ENCODE measurements at places on chromosomes 12 and 14. TPM values are rescaled to one million over a fixed set of nuclear protein-coding genes. Genes with fewer than 3 reads are reported as not detected.

- no peak for DNase-seq
These were observed 15.4 kb upstream of the PPP1R1A start for GRCh38 chr12:54603872-54604271.

DNA sequence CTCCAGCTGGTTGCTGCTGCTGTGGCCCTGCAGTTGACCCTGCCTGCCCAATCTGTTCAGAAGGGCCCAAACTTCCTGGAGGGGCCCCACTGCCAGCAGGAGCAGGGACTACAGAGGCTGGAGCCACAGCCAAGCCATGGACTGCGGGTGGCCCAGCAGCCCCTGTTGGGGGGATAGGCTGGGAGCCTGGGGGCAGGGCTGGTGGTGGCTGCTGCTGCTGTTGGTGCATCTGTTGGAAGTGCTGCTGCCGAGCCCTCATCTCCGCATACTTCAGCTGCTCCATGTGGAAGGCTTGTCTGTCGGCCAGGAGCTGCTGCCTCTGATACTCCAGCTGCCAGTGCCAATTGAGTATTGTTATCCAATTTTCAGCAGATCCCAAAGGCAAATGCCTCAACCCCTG lies 7.2 kb downstream of the MYL6 start:
- DNase-seq = no peak

- DNase-seq = no peak
These were observed 11.5 kb downstream of the XRCC3 start for GRCh38 chr14:103703433-103704385.

DNA sequence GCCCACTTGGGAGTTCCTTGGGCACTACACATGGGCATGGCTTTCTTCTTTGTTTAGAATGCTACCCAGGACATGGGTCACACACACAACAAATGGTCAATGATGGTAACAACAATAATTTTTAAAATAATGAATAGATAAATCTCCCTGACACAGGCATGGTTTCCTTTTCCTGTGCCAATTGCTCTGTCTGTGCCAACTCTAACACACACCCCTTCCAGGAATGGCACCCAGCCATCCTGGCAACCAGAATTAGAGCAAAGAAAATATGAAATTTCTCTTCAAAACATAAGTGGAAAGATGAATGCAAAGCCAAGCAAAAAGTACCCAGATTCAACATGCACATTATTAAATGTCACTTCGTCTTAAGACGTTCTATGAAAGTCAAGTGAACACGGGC lies 104.9 kb upstream of the SOX5 start:
- DNase-seq = no peak

- DNase-seq = peak; percentile 57
These were observed 769 bp upstream of the ZNF740 start for GRCh38 chr12:53179687-53180219.

GRCh38 chr14:65495196-65495595 lies 82.7 kb downstream of the FUT8 start:
- DNase-seq = no peak

TAS2R43 gene
- polyA plus RNA-seq = 0.50 TPM

All from ovary (tissue), 10 donors.